ENCODE measurements at places on chromosomes 12 and 14.

DNA sequence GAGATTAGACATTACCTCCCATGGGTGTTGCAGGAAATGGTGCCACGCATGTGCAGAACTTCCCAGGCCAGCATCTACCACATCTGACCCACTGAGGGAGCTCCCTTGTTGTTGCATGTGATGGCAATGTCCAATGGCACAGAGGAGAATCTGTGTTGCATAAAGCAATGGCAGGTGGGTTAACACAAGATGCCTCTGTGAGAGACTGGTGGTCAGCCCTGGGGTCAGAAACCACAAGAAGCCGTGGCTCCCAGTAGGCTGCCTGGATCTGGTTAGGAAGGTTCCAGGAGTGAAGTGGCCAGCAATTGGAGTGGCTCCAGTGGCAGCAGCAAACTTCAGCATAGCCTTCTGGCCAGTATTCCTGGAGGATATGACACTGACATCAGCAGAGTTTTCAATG is 65.9 kb upstream of the HMGA2 start:
- no peak for DNase-seq

DNA sequence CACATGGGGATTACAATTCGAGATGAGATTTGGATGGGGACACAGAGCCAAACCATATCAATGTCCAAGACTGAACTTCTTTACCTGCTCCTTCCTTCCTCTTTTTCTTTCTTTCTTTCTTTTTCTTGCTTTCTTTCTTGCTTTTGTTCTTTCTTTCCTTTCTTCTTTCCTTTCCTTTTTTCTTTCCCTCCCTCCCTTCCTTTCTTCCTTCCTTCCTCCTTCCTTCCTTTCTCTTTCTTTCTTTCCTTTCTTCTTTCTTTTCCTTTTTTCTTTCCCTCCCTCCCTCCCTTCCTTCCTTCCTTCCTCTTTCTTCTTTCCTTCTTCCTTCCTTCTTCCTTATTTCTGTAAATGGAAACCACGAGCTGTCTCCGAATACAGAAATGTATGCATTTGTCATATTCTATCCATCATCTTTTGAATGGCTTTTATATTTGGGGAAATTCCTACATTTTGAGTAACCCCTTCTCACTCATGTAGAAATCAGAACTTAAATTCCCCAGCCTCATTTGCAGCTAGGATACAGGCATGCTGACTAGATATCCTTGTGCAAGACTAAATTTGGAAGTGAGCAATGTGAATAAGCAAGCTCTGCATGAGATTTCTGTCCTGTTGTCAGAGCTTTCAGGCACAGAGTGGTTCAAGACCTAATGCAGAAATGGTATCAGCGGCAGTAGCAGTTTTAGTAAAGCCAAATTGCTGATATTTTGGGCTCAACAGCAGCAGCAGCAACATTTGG is 11.5 kb downstream of the GPR33 start:
- DNase-seq = no peak

DNA sequence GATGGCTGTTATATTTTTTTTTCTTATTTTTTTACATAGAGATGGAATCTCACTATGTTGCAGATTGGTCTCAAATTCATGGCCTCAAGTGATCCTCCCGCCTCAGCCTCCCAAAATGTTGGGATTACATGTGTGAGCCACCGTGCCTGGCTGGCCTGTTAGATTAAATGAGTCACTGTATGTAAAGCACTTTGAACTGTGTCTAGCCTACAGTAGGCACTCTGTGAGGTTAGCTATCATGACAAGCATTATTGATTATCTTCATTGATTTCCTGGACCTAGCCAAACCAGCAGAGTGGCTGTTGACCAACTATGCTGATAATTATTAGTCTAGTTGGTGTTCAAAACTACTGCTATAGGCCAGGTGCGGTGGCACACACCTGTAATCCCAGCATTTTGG is 42.6 kb downstream of the ARF6 start:
- no peak for DNase-seq

- no peak for DNase-seq
Measured at GRCh38 chr12:112199136-112199535, 73.8 kb downstream of the TRAFD1 start.

GRCh38 chr12:24915501-24915900 is 33.4 kb downstream of the BCAT1 start:
- DNase-seq = no peak

DNA sequence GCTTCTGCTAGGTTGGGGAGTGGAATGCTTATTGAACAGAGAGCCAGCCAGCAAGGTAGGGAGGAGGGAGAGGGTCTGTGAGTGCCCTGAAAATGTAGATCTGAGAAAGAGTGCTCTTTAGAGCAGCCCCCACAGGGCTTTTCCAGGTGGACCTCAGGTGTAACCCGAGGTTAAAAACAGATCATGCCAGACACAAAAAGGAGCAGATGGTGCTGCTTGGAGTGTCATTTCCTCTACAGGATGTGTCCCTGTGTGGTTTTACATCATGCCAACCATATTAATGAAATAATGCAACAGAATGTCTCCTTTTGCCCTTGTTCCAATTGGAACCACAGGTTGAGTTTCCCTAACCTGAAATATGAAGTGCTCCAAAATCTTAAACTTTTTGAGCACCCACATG is 6.4 kb downstream of the SUSD6 start:
- DNase-seq = no peak

DNA sequence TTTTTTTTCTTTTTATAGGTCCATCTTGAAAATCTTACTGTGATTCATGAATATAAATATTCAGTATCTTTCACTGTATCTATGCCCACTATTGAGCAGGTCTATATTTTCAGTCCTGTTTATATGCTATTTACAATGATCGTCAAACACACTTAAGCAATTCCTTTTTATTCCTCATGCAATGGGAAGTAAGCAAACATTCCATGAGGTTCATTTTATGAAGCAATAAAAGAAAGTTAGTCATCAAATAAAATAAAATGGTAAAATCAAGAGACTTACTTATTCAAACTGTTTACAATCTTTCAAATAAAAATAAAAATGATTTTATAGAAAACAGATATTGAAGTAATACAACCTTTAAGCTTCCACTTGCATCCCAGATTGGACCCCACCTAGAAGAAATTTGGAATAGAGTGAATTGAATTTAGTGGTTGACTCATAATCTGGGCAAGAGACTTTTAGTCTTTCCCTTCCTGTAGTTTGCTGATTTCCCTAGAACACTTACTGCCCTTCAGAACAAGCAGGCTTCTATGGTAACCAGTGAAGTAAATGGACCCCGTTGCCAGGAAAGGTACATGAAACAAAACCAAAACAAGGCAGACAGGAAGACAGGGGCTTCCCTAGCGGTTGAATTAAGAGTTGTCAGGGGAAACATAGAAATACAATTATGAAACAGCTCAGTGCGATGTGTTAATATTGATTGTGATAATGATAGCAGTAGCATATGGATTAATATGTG is 241.0 kb upstream of the ATP2B1 start:
- DNase-seq = peak; percentile 22

GRCh38 chr12:1531654-1532374 is 62.6 kb downstream of the FBXL14 start:
- no peak for DNase-seq

DNA sequence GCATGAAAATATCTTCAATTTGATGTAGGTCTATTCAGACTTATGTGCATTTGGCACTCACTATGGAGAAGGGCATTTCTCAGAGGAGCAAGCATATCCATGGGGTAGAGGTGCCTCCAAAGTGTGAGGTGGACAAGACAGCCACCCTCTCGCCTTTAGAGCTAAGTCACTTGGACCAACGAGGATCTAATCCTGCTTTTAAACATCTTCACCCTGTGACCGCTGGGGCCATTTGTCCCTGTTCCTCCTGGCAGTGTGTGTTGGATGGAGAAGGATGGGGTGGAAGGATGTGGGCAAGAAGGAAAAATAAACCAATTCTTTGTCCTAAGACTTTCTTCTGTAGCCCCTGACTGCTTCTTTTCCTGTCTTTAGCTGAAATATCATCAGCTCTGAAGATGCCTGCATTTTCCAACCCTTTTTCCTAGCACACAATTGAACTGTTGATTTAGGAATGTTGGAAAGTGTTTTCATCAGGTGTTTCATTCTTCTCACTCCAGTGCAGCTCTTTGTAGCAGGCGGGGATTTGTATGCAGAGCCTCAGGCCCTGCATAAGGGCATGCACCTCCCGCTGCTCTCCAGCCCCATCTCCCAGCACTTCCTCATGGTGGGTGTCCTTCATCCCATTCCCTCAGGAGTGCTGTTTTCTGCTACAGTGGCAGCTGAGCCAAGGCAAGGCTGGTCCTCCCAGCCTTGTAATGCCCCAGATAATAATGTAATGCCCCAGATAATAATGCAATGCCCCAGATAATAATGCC is 5.3 kb downstream of the FGF6 start:
- DNase-seq = no peak

GRCh38 chr14:32006263-32007110 is 70.6 kb upstream of the ARHGAP5 start:
- no peak for DNase-seq

DNA sequence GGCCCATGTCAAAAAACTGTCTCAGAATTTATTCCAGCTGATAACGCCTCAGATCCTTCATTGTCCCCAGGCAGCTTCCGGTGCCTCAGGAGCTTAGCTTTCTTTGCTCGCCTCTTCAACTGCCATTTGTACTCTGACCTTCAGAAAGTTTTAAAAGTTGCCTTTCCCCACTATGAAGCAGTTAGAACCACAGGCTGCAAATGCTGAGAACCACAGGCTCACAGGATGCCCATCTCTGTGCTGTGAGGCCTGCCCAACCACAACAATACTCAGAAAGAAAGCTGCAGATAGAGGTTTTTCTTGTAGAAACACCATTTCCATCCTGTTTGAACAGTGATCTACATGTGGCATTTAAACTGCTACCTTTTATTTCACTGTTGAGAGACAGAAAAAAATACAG is 131.1 kb downstream of the PRKCH start:
- DNase-seq = no peak

GRCh38 chr12:42590330-42590934 is 886 bp upstream of the PRICKLE1 start:
- DNase-seq = no peak

- DNase-seq = no peak
Measured at GRCh38 chr12:108432423-108433121, 82.5 kb upstream of the FICD start.

DNA sequence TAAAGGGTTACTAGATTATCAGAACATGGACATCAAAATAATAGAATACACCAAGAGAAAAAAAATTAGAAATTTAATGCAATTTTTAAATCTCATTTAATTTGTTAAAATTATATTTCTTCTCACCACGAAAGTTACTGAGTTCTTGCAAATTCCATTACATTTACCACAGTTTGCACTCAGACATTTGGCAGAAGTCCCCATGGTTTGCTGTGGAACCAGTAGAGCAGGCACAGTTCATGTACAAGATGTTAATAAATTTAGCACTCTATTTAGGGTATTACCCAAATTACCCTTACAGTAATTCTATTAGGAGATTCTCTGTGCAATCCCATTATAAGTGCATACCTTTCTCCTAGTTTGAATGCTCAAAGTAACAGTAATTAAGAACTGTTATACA is 9.7 kb downstream of the SCN8A start:
- DNase-seq = no peak

Measured in fibroblast of skin of left biceps (primary cell).